ENCODE measurements at places on chromosomes 6 and 20.
A peak's percentile ranks its signal among the peaks of the same experiment; 100 is the strongest.

- DNase-seq, result no peak
Measured at GRCh38 chr6:166747644-166748595, 120.9 kb upstream of the RPS6KA2 start.

GRCh38 chr6:164502833-164503232 lies 806.6 kb downstream of the C6orf118 start:
- peak; percentile 14 for DNase-seq

GRCh38 chr20:53801609-53802370 lies 208.2 kb upstream of the ZNF217 start:
- no peak for DNase-seq

GRCh38 chr6:159969921-159970320 lies 1.0 kb downstream of the IGF2R start:
- peak; percentile 69 for DNase-seq

GRCh38 chr6:139290787-139291311 lies 949 bp downstream of the TXLNB start:
- no peak for DNase-seq

GRCh38 chr6:122276637-122277036 lies 122.8 kb upstream of the HSF2 start:
- no peak for DNase-seq

DNA sequence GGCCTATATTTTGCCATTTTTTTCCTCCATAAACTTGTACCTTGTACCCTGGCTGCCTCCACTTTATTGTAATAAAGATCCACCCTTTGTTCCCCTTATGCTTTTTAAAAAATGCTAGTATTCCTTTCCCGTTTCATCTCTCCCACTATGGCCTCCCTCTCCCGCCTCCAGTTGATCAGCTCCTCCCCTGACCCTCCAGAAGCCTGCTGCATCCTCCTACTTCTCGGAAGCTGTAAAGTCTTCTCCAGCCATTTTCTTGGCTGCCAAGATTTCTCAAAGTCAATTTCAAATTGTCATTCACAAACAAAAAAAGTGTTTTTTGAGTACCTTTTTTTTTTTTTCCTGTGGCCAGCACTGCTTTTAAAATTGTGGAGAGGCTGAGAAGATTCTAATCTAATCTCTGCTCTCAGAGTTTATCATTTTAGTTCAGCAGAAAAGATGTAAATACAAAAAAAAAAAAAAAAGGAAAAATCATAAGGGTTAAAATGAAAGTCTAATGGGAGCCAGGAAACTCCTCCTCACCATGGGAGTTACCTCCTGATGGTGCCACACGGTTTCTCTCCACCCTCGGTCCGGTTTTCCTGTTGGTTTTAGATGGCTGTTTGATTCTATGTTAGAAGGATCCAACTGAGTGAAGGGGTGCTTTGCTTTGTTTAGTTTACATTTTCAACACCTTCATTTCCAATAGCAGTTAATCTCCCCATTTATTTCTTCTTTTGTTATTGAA lies 103.0 kb upstream of the KCNK16 start:
- no peak for DNase-seq

GRCh38 chr6:41371461-41371991 lies 36.1 kb downstream of the NCR2 start:
- no peak for DNase-seq

DNA sequence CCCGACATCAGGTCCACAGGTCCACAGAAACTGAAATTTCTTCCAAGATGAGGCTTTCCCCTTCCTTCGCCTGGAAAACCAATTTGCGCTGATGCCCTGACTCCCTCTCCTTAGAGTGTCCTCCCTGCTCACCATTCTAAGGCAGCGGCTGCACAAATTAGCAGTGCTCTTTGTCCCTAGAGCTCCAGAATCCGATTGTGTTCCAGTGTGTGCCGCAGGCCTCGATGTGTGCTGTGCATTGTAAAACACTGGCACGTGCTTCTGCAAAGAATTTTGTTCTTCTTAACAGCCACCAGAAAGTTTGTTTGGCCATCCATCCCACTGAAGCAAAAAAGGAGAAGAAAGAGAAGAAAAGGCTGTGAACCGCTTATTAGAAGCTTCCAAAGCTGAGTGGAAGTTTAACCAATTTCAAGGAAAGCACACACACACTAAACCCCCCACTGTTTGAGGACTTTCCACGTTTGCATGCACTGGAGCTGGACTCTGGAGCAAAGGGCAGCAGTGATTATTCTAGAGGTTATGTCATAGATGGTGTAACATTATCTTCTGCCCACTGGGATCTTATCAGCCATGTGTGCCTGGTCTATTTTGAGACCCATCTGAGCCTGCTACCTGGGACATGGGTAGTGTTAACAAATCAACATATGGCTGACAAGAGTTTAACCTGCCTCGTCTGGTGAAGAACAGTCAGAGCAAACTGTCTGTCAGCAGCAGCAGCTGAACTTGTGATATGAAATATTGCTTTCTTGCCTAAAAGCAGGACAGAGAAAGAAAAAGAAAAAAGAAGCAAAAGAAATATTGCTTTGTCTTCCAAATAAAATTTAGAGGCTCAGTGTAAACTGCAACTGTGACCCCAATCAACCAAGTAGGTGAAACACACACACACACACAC lies 64.9 kb upstream of the RREB1 start:
- DNase-seq, result no peak

Measured in right renal pelvis (tissue), 4 donors.